Left ventricle myocardium inferior (tissue), 1 donor: ENCODE measurements at places on chromosomes 7 and 10. TPM values are rescaled to one million over a fixed set of nuclear protein-coding genes. Genes with fewer than 3 reads are reported as not detected.

DNA sequence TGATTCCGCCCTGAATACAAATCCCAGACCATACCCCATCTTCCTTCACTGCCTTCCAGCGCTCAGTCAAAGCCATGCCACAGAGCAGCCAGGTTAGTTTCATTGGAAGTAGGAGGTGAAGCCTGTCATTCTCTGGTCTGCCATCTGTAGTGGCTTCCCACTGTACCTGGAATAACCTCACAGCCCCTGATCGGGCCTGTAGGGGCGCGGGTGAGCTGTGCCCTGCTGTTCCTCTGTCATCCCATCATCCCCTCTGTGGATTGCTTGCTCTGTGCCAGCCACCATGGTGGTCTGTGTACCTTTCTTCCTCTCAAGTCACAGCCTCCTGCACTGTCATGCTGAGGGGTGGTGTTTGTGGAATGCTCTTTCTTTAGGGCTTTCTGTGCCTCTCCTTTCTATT lies 155.1 kb downstream of the ZNF22 start:
- no peak for DNase-seq

DNA sequence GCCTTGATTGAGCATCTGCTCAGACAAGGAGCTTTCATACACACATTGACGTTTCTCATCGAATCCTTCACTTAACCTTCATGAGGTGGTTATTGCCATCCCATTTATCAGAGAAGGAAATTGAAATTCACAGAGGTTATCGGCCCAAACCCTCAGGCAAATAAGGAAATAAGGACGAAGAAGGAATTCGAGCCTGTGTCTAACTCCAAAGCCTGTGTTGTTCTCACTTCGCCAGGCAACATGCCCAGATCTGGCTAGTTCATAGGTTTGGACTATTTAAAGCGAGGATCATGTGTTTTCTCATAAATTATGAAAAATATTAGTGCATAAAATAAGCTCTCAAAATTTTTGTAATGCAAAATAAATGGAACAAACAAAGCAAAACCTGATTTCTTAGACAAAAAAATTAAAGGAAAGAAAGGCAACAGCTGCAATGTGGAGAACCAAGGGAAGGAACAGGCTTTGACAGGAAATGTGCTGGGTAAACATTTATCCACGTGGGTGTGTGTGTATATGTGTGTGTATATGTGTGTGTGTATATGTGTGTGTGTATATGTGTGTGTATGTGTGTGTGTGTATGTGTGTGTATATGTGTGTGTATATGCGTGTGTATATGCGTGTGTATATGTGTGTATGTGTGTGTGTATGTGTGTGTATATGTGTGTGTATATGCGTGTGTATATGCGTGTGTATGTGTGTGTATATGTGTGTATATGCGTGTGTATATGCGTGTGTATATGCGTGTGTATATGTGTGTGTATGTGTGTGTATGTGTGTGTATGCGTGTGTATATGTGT lies 4.8 kb downstream of the UCN3 start:
- DNase-seq, result no peak

DNA sequence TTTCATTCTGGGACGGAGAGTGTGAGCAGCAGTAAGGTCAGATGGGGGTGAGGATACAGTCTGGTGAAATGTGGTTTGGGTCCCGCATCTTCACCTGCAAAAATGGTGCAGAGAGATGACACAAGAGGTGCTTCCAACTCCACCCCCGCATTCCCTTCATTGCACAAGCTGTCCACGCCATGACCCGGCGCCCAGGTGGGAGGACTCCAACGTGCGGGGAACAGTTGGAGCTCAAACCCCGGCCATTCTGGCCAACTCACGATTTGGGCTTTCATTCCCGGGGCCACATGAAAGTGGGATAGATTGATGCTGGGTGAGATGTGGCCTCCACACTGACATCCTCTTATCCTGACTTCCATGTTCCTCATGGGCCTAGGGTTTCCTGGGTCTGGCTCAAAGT lies 34.6 kb upstream of the ZNF273 start:
- no peak for DNase-seq

DNA sequence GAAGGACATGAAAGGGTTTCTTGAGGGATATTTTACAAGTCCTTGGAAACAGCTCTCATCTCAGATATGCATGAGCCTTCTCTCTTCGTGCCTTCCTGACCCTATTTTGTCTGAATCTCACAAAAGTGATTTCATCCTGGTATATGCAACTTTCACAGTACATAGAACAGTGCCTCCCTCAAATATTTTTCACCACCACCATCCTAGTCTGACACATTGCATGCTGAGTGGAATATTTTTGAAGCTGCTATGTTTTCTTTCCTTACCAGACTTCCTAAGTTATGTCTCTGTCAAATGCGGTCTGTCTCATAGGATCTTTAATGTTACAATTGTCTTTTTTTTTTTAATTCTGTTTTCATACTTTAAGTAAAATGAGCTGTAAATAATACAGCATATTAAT lies 673.3 kb upstream of the LRRN3 start:
- no peak for DNase-seq

DNA sequence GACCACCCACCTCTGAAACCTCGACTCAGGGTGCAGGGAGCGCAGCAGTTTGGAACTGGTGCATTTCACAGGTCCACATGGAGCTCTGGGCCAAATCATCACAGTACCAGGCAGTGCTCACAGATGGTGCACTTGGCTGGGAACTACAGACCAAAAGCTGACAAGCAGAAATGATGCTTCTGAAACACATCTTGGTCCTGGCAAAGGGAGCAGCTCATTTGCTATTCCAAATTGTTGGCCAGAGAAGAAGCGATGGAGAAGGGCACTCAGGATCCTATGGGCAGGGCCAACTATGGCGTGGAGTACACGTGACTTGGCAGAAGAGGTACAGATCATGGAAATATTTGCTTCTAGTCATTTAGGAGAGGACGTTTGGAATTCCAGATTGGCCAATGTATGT lies 383.9 kb downstream of the CALN1 start:
- no peak for DNase-seq

GRCh38 chr7:6284055-6284400 lies 11.6 kb upstream of the CYTH3 start:
- DNase-seq, result no peak

ODAD2 gene
- total RNA-seq, result 0.58 TPM

OIT3 gene
- total RNA-seq, result not detected

DNA sequence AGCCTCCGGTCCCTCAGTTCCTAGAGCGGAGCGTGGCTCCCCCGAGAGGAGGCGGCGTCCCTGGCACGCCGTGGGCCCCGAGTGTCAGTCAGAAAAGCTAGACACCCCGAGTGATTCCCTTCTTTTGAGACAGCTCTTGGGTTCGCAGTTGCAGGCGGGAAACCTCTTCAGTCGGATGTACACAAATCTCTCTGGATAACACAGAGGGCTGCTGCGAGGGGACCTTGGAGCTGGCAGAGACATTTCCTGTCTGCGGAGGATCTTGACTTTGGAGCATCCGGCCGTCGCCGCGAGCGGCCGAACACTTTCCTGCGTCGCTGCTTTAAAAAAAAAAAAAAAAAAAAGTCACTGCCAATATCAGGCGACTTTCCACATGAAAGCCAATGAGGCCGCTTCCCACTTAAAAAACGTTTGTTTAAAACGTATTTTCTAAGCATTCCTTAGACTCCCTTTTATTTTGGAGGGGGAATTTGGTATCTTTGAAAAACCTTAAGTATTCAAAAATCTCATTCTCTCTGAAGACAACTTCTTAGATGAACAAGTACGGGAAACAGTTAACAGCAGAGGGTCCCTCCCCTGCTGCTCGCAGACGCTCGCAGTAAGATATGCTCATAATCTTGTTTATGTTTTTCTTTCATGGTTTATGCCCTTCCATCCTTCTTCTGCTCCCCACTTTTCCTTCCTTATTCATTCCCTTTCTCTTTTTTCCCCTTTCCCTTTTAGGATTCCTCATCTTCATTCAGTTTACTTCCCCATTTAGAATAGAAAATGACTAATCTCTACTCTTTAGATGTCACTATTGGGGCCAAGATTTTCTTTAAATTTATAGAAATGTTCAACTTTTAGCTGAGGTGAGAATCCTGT lies 10.0 kb downstream of the HHEX start:
- DNase-seq, result no peak

NPC1L1 gene
- 0.19 TPM for total RNA-seq
